ENCODE measurements at places on chromosomes 13 and 19. TPM values are rescaled to one million over a fixed set of nuclear protein-coding genes. Genes with fewer than 3 reads are reported as not detected.

TJP3 gene
- 0.41 TPM for total RNA-seq

ZSWIM4 gene
- total RNA-seq: 9.8 TPM

SYNE4 gene
- 1.9 TPM for total RNA-seq

CCL25 gene
- not detected for total RNA-seq

HSH2D gene
- 43.5 TPM for total RNA-seq

MEIOSIN gene
- not detected for total RNA-seq

TMPRSS9 gene
- total RNA-seq: not detected

ZNF772 gene
- 2.3 TPM for total RNA-seq

ILF3 gene
- total RNA-seq: 509 TPM

DLL3 gene
- 1.6 TPM for total RNA-seq

THAP8 gene
- total RNA-seq: 2.2 TPM

OR10H1 gene
- total RNA-seq: not detected

SUCLA2 gene
- 43.7 TPM for total RNA-seq

S1PR4 gene
- total RNA-seq: 48.5 TPM

ZNF253 gene
- 8.6 TPM for total RNA-seq

- DNase-seq: no peak
Observed at GRCh38 chr13:113050734-113051431, 54.7 kb upstream of the F7 start.

DNA sequence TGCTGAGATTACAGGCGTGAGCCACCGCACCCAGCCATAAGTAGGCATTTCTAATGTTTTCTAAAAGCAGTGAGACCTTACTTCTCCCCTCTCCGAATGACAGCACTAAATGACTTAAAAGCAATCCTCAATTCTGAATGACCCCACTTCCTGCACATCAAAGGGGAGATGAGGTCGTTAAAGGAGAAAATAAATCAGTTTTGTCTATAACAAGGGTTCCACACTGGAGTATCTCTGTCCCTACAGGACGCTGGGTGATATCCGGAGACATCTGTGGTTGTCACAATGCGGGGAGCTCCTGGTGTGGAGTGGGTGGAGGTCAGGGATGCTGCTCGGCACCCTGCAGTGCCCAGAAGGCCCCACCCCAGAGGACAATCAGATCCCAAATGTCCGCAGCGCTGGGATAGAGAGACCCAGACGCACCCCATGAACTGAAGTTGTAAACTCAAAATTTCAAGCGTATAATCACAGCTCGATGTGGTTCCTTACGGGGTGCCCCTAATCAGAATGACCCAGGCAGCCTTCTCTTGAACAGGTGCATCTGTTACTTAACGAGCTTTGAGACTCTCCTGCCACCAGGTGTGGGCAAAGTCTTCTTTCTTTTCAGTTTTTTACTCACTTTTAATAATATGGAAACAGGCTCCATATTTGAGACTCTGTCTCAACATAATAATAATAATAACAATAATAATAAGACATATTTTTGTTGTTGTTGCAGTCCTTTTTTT, 2.9 kb downstream of the GNG7 start:
- no peak for DNase-seq

- no peak for DNase-seq
Observed at GRCh38 chr19:38676023-38676877, 28.8 kb downstream of the ACTN4 start.

DNA sequence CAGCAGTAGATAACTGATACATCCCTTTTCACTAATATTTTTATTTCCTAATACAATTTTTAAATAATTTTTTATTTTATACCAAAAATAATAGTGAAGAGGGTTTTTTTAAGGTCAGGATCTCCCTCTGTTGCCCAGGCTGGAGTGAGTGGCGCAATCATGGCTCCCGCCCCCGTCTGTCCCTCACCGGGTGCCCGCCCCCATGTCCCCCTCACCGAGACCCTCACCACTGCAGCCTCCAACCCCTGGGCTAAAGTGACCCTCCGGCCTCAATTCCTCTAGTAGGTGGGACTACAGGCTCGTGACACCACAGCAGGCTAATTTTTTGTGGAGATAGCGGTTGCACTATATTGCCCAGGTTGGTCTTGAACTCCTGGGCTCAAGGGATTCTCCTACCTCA, 17.8 kb upstream of the ZNF846 start:
- DNase-seq: no peak

GRCh38 chr13:46961719-46962118, 64.9 kb upstream of the HTR2A start:
- no peak for DNase-seq

GRCh38 chr19:18333680-18334079, 6.7 kb upstream of the PGPEP1 start:
- DNase-seq: no peak

GRCh38 chr19:19670070-19670551, 1.5 kb downstream of the ZNF101 start:
- DNase-seq: no peak

DNA sequence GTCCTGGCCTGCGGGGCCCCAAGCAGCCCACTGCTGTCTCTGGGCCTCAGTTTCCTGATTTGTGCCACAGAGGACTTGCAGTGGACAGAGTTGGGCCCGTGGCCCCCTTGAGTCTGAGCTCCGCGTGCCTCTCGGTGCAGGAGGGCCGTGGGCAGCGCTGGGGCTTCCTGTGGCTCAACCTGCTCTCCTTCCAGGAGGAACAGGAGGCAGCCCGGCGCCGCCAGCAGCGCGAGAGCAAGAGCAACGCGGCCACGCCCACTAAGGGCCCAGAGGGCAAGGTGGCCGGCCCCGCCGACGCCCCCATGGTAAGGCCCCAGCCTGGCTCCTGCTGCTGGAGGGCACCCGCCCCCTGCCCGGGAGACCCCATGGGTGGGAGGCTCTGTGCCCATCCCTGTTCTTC, 25.9 kb downstream of the PLEKHJ1 start:
- no peak for DNase-seq

- DNase-seq: no peak
Observed at GRCh38 chr13:94261163-94261562, 218.3 kb downstream of the DCT start.

- no peak for DNase-seq
Observed at GRCh38 chr13:80030491-80030890, 310.4 kb downstream of the SPRY2 start.

DNA sequence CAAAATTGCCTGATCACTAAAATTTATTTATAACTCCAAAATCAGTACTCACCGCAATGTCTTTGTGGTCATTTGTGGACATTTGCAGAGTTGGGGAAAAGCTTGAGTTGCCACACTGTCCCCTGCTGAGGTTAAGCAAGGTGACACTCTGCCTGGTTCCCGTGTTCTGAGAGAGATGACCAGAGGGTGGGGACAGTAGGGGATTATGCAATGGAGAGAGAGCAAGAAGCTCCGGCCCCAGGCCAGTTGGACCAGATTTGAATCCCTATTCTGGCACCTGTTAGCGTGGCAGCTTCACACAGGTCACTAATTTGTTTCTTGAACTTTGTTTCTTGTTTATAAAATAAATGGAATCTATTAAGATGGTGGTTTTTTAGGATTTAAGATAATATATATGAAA, 17.8 kb downstream of the ERCC5 start:
- no peak for DNase-seq

DNA sequence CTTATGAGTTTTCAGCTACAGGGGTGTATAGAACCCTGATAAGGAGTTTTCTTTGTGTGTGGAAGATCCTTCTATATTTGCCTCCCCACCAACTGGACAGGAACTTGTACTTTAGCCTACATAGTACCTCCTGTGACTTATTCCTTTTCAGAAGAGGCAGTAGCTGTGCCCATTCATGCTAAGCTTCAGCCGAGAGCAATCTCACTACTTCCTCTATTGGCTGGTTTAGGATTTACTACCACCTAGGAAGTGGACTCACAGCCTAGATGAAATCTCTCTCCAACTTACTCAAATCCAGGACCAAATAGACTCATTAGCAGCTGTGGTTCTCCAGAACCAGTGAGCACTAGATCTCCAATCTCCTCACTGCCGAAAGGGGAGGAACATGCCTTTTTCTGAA, 2.3 kb upstream of the REX1BD start:
- no peak for DNase-seq

GRCh38 chr13:40064154-40065097, 409.0 kb downstream of the COG6 start:
- no peak for DNase-seq

GRCh38 chr13:65064967-65065366, 2165.2 kb downstream of the PCDH9 start:
- no peak for DNase-seq

DNA sequence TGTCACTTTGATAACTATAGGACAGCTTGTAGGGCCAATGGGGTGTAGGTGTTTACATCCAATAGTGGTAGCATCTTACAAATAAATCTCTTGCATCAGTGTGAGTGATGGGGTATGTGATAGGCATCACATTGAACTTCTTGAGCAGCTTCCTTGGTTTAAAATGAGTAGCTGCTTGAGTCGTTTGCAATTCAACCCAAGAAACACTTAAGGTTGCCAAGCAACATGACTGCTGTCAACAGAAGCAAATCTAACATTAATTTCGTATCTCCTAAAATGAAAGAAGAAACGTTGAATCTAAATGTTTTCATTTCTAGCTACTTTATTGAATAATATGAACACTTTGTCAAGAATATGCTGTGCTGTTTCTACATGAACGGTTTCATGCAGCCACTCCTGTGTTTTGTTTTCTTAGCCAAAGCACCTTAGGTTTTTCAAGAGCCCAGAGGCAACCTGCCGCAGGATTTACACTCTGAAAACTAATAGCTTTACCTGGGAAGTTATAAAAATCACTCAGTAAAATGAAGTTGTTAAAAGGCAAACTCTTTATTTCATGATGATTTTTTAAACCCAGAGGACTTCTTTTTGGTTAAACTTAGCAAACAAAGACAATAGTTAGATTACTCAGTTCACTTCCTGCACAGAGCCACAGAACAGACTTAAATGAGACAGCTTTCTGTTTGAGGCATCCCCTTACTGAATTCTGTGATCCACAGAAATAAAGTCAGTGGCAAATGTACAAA, 305.2 kb downstream of the MTUS2 start:
- no peak for DNase-seq

GRCh38 chr19:7923295-7924191, 2.4 kb downstream of the CTXN1 start:
- DNase-seq: no peak

- no peak for DNase-seq
Observed at GRCh38 chr13:51257187-51257586, 35.0 kb downstream of the FAM124A start.

GRCh38 chr19:7520131-7521051, 2.0 kb upstream of the MCOLN1 start:
- DNase-seq: no peak

GRCh38 chr13:51222037-51222685, at the start of gene FAM124A:
TSS of gene FAM124A (plus strand) at chr13:51222398. CDS start at chr13:51222502, 104 bp downstream.
- peak; percentile 29 for DNase-seq

GRCh38 chr19:1387684-1388636, 4.3 kb downstream of the NDUFS7 start:
- no peak for DNase-seq

- DNase-seq: no peak
Observed at GRCh38 chr19:30652751-30653150, 280.6 kb downstream of the ZNF536 start.

GRCh38 chr19:51735759-51736449, 12.1 kb upstream of the HAS1 start:
- no peak for DNase-seq

DNA sequence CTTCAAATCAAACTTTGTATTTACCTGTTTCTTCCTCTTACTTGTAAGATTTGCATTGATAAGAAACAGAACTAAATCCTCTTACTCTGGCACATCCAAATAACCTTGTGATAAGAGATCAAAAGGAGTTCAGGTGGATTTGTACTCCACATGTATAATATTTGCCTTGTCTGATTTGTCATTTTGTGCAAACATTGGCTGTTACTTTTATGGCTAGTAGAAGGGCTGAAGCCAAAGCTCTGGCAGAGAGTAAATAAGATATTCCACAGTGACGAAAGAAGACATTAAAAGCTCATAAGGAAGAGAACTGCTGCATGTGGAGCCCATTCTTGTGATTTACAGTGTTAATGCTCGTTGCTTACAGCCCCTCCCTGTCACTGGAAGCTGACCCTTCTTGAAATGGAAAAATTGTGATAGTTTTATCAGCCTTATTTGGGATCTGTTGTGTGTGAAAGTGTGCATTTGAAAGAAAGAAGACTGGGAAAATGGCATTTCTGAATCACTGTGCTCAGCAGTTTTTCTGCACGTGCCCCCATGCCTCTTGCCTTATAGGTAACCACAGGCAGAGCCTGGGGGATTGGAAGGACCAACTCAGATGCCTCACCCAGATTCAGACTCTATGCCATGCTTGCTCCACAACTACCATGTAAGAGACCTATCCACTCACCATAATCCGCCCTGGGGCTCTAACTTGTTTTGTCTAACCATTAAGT, 68.2 kb downstream of the OXGR1 start:
- no peak for DNase-seq

GRCh38 chr13:29210676-29211075, 384.8 kb downstream of the SLC7A1 start:
- DNase-seq: no peak

- DNase-seq: no peak
Observed at GRCh38 chr19:17245535-17245984, at the start of gene NR2F6. TSS of gene NR2F6 (minus strand) at chr19:17245919. CDS start at chr19:17245220, 699 bp downstream.
